ENCODE measurements at places on chromosomes 4 and X. TPM values are rescaled to one million over a fixed set of nuclear protein-coding genes. Genes with fewer than 3 reads are reported as not detected.

Gene F11
- total RNA-seq = not detected

- no peak for DNase-seq
Measured at GRCh38 chrX:70092247-70092646, 30.0 kb downstream of the OTUD6A start.

- DNase-seq = no peak
Measured at GRCh38 chr4:118770741-118771187, 65.2 kb downstream of the SEC24D start.

DNA sequence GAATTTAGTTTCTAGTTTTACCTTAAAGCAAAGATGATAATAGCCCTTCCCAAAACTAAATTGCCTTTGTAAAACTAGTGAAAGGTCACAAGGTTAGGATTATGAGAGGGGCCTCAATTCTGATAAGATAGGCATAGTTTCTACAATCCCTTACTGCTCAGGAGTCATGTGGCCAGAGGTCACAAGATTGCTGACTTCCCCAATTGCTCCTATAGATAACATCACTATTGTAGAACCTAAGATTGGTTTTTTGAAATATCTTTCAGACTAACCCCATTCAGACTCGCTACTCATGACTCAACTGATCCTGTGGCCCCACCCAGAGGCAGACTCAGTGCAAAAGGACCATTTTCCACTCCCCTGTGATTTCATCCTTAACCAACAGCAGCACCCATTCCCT lies 70.3 kb downstream of the SCD5 start:
- DNase-seq = no peak

DNA sequence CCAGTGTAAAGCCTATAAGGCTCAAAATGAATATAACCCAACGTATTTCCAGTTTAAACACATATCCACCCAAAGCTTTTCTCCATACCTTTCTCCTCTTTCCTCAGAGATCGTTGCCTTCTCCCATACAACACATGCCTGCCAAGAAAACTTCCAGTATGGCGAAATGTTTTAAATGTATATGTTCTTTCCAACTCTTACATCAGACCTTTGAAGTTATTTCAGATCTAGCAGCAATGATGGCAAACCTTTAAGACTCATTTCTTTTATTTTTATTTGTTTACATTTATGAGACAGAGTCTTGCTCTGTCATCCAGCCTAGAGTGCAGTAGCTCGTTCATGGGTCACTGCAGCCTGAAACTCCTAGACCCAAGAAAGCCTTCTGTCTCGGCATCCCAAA lies 265.4 kb downstream of the BMPR1B start:
- no peak for DNase-seq

Gene TMEM185A
- total RNA-seq = 28.7 TPM

DNA sequence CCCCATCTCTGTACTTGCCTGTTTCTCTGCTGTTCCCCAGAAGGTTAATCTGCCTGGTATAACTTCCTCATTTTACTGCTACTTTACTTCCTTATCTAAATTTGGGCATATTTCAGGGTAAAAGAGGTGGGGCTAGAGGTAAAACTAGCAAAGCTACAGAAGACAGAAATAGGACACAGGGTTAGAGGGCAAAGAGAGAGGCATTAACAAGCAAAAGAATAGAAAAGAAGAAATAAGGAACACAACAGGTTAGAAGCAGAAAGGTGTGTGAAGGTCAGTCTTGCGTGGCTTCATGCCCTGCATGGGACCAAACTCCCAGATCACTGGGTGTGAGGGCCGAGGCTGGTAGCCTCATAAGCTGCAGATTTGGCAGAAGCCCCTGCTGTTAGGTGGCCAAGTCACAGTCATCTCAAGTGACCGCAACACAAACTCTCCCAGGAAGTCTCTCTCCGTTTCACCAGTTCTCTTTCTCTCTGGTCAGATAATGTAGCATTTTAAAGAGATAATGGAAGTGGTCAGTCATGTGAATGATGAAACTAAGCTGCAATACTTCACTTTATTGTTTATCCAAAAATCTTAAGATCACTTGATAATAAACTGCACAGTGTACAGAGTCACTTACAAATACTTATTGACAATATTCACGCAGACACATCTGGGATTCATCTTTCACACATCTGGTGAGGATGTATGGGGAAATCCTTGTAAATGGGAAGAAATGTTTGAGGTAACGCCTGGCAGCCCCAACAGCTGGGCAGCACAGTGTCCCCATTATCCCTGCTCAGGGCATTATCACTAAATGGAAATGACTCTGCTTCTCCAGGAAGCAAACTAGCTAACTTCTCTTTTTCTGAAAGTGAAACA lies 16.4 kb downstream of the TMEM154 start:
- DNase-seq = no peak

Gene AMTN
- not detected for total RNA-seq

Gene RASGEF1B
- 8.0 TPM for total RNA-seq

Gene DCAF8L2
- total RNA-seq = not detected

Gene PDZD4
- total RNA-seq = 1.1 TPM

DNA sequence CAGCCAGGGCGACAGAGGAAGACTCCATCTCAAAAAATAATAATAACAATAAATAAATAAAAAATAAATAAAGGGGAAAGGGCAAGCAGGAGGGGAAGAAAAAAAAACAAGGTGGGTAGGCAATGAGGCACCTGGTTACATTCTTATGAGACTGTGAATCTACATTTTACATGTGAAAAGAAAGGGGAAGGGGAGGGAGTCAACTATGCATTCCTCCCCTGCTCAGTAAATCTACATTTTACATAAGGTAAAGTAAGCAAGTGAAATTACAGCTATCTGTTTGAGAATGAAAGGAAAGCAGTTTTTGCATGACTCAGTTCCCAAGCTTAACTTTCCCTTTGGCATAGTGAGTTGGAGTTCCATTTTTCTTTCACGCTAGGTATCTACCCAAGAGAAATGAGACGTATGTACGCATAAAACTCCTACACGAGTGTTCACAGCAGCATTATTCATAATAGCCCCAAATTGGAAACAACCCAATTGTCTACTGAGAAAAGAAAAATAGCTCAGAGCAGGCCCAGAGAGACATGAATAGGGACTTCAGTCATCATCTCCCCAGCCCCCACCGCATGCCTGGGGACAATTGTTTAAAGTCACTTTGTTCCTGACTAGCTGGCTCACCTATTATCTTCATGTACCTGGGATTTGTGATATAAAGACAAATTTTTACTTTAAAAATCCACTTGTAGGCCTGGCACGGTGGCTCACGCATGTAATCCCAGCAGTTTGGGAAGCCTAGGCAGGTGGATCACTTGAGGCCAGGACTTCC lies 52.4 kb downstream of the DDX3X start:
- DNase-seq = no peak

Gene EREG
- total RNA-seq = not detected

Gene FGB
- not detected for total RNA-seq

DNA sequence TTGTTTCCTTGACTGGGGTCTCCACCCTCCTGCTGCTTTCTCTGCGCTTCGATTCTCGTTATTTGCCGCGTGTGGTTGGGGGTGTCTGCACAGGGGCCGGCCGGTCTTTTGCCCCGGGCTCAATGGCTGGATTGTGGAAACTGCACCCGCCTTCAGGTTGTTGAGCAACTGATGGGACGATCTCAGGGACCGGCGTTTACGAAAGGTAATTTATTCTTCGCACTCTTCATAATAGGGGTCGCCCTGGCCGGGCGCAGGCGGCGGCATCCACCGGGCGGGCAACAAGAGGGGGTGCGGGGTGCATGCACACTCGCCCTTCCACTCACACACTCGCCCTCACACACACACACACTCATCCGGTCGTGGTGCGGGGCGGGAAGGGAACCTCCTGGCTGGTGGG lies 1.4 kb downstream of the ADGRL3 start:
- peak; percentile 23 for DNase-seq

Gene TBC1D25
- 22.5 TPM for total RNA-seq

All from activated naive CD8-positive, alpha-beta T cell treated with anti-CD3 and anti-CD28 coated beads, Interleukin-2, amount 10 ng/mL, durations not matched to agents 7 days and 5 days (primary cell).